Large intestine (tissue), 12 donors: ENCODE measurements at places on chromosomes 12 and 14.

- no peak for DNase-seq
Observed at GRCh38 chr14:59868021-59868420, 2.6 kb downstream of the RTN1 start.

GRCh38 chr12:127640181-127640886 lies 626.6 kb upstream of the TMEM132C start:
- no peak for DNase-seq

GRCh38 chr12:19166387-19166786 lies 36.9 kb downstream of the PLEKHA5 start:
- DNase-seq = no peak

- no peak for DNase-seq
Observed at GRCh38 chr12:90036637-90037036, 328.0 kb upstream of the ATP2B1 start.

DNA sequence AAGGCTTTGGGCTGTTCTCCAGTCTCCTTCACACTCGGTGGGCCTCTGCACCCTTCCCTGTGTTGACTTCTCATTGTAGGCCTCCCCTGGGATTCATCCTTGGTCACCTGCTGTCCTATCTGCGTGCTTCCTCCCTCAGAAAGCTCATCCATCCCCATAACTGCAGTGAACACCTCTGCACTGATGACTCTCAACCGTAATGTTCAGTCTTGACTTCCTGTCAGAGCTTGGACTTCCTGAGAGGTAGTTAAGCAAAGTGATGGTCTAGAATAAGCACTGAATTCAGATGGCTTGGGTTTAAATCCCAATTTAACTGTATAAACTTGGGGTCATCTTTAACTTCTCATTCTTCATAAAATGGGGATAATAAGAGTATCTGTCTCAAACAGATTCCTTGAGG lies 13.6 kb upstream of the MDM1 start:
- DNase-seq = no peak

DNA sequence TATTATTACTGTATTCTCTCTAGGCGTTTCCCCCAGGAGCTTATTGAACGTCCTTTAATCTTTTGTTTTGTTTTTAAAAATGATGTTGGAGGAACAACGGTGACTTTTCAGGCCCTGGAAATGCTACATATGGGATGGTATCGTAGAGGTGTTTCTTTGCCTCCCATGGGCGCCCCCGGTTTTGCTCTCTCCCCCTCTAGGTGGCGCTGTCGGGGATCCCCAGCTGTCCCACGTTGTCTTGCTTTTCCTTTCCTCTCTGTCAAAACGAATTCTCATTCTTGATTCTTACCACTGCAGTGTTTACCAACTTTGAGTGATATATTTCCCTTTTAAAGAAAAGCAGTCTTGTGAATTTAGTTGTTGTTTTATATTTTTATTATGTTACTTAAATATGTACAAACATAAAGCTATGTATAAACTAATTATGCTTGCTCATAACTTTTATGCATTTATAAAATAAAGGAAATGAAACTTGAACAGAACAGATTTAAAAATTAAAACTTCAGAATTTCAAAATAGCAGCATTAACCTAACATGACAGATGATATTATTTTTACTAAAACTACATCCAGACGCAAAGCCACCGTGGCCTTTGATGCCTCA lies 171.9 kb downstream of the RGS6 start:
- DNase-seq = no peak

- DNase-seq = no peak
Observed at GRCh38 chr12:8701046-8701660, 3.4 kb downstream of the RIMKLB start.

GRCh38 chr12:9699898-9700605 lies 30.5 kb downstream of the CLEC2D start:
- no peak for DNase-seq

DNA sequence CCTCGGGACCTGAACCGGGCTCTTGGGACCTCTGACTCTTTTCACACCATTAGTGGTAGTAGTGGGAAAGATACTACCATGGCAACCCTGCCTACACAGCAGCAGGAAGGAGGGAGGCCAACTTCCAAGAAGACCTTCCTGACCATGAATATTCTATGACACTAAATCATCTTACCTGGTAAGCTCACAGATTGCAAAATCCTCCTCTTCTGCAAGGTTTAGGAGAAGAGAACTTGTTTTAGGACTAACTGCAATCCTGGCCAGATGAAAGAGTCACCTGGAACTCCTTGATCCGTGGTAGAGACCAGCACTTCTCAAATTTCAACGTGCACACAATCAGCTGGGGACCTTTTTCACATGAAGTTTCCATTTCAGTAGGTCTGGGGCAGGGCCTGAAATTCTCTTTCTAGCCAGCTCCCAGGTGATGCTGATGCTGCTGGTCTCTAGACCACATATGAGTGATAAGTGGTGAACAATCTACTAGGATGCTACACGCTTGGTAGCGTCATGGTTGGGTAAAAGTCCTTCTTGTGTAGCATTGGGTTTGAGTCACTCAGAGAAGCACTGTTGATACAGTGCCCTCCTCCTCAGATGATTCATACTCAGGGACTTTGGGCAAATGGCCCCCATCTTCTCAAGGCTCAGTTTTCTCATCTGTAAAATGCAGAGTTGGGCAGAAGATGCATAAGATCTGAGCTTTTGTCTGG lies 35.6 kb upstream of the FICD start:
- no peak for DNase-seq

GRCh38 chr12:123886931-123887582 lies 85.6 kb downstream of the CCDC92 start:
- no peak for DNase-seq

GRCh38 chr14:71209888-71210287 lies 302.6 kb downstream of the PCNX1 start:
- no peak for DNase-seq

DNA sequence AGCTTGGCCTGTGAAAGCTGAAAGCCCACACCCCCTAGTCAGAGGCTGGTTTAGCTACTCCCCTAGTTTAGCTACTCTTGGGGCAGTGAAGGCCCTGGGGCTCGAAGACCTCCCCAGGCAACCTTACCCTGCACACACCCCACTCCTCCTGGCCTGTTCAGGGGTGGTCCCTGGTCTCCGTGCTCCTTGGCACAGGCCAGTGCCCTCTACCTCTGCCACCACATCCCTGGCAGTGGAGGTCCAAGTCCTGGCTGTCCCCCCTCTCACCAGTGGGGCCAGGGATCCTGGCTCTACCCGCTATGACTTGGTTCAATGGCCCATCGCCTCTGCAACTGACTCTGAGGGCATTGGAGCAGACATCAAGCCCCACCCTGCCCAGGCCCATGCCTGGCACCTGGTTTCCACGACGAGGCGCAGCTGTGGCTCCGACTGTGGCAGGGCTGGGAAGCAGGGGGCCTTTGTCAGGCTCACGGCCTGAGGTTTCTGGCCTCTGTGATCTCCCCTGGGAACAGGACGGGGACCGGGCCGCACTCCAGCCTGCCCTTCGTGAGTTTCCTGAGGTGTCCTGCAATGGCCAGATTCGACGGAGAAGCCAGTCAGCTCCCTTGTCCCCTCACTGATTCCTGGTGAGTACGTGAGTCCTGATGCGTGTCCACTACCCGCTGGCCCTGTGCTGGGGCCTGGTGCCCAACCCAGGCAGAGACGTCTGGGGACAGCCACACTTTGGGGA lies 5.7 kb downstream of the TMEM121 start:
- no peak for DNase-seq

DNA sequence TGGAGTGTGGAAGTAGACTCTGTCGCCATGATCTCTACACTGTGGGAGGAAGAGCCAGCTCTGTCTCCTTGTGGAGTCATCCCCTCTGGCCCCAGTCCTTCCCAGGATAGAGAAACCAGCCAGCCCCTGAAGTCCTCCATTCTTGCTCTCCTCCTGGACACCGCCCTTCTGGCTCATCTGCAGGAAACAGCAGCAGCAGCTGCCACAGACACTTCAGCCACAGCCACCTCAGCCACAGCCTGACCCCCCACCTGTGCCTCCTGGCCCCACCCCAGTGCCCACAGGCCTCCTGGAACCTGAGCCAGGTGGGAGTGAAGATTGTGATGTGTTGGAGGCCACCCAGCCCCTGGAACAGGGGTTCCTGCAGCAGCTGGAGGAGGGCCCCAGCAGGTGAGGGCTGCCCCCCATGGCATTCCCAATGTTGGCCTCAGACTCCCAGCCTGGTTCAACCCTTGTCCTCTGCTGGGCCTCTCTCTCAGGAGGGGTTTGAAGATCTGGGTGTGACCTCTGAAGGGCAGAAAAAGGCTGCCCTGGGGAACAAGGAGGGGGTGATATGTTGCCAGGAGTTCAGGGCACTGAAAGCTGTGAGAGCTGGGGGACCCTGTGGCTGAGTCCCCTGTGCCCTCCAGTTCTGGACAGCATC lies 10.5 kb downstream of the PRPF40B start:
- DNase-seq = no peak
